ENCODE measurements at places on chromosomes 16 and 17. TPM values are rescaled to one million over a fixed set of nuclear protein-coding genes. Genes with fewer than 3 reads are reported as not detected.

Gene HSF4
- total RNA-seq, result 2.0 TPM

Gene VTN
- total RNA-seq, result under 0.01 TPM

Gene PRAC1
- total RNA-seq, result not detected

Gene ITGAD
- not detected for total RNA-seq

Gene CCL2
- total RNA-seq, result 75.8 TPM

Gene IL21R
- total RNA-seq, result under 0.01 TPM

Gene EIF3CL
- total RNA-seq, result 89.8 TPM

Gene HOXB1
- total RNA-seq, result not detected

Gene TTYH2
- 0.40 TPM for total RNA-seq

GRCh38 chr17:29158488-29159275 is 21.5 kb downstream of the MYO18A start:
- no peak for DNase-seq

- DNase-seq, result no peak
These were observed 6.1 kb upstream of the SLC46A1 start for GRCh38 chr17:28412099-28412498.

- DNase-seq, result peak; percentile 50
These were observed 113.1 kb downstream of the SNX29 start for GRCh38 chr16:12089492-12090150.

GRCh38 chr16:17403859-17404545 is 66.8 kb downstream of the XYLT1 start:
- DNase-seq, result no peak

DNA sequence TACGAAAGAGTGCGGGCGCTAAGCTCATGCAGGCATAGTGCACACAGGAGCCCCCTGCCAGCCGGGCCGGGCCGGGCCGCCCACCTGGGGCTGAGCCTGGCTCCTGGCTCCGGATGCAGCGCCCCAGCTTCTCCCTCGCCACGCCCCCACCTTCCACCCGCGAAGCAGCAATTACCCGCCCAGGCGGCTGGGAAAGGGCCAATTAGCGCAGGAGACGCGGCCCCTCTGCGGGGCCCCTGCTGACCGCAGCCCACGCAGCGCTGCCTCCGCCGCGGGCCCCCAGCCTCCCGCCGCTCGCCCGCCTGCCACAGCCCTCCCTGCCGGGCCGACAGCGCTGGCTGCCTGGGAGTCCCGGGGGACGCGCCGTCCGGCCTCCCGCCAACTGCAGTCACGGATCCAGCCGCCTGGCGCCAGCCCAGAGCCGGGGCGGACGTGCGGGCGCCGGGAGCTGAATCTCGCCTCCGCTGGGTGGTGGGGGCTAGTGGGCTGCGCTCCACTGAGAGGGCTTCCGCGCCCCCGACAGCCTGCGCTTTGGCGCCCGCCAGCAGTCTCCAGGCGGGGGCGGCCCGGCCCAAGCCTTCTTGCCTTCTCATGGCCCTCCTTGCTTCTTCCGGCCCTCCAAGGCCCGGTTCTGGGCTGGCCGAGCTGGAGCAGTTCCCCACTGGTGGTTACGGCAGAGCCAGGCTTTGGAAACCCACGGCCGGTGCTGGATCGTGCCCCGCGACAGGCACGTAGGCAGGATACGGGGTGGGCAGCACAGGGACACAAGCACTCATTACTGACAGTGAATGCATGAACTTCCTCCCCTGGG is 14.9 kb upstream of the CBFB start:
- peak; percentile 46 for DNase-seq

- no peak for DNase-seq
These were observed 3.6 kb downstream of the SOCS7 start for GRCh38 chr17:38355251-38355650.

GRCh38 chr16:86748652-86749051 is 170.3 kb downstream of the FOXL1 start:
- no peak for DNase-seq

DNA sequence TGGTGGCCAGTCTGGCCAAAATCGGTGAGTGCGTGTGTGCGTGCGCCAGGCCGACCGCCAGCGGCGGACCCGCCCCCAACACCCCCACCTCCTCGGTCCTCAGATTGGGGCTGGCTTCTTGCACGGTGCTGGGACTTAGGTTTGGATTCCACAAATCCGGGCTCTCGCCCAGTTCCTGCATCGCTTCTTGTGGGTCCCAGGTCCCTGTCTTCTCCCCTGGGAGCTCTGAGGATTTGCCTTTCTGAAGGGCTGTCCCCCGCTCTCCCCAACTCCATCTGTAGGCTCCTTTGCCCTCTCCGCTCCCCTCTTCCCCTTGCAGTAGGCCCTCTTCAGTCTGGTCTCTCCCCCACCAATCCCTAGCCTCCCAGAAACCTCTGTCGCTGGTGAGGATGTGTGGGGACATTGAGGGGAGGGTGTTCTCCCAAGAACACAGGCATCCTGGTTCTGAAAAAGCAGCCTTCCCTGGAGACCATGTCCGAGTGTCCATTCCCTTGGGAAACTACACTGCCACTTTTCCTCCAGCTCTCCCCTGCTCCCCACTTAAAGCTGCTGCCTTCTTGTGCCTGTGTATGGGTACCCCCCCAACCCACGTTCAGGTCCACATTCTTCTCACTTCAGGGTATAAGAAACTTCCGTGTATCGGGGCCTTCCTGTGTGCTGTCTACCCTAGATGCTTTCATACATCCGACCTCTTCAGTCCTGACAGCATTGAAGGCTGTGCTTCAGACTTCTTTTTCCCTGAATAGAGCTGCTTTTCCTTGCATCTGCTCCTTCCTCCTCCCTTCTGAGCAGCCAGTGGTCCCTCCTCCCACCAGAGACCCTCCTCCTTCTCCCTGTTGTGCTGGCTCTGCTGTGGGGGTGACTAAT is 632 bp downstream of the SLC9A5 start:
- no peak for DNase-seq

DNA sequence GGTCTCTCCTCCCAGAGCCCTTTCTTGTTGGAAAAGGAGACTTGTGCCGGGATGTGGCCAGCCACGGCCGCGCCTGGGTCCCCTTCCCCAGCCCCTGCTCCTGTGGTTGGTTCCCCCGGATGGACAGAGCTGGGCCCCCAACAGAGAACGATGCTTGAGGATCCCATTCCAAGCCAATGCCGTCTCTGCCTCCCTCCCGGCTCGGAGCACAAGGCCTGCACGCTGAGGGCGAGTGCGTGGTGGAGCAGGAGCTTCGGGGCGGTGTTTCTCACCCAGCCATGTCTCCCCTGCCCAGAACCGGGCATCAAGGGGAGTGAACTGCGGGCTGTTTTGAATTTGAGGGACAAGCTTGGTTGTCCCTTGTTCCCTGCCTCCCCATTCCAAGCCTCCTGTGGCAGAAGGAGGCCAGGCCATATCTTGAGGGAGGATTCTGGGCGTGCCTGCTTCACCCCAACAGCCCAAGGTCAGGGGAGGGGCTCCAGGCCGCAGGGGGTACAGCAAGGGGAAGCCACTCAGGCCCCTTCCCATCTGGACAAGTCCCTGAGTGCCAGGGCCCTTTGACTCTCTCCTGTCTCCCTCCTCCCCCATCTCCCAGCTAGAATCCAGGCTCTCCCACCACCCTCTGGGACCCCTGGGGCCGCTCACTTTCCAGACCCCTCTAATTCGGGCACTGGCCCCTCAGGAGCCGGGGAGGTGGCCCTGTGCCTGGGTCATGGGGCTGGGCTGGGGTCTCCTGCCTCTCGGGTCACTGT is 43.6 kb downstream of the SOCS3 start:
- DNase-seq, result no peak

DNA sequence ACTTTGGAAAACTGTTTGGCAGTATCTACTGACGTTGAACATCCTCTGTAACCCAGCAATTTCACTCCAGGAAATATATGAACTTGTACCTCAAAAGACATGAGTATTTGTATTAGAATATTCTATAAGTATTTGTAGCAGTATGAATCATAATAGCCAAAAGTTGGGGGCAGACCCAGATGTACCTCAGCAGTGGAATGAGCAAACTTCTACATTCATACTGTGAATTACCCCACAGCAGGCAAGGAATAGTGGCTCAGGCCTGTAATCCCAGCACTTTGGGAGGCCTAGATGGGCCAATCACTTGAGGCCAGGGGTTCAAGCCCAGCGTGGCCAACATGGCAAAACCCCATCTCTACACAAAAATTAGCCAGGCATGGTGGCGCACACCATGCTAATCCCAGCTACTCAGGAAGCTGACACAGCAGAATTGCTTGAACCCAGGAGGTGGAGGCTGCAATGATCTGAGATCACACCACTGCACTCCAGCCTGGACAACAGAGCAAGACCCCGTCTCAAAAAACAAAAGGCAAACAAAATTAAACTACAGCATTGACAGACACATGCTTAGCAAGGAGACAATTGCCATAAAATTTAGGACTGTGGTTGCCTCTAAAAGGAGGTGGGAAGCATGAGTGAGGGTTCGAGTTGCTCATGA is 11.2 kb upstream of the HELZ start:
- DNase-seq, result no peak

DNA sequence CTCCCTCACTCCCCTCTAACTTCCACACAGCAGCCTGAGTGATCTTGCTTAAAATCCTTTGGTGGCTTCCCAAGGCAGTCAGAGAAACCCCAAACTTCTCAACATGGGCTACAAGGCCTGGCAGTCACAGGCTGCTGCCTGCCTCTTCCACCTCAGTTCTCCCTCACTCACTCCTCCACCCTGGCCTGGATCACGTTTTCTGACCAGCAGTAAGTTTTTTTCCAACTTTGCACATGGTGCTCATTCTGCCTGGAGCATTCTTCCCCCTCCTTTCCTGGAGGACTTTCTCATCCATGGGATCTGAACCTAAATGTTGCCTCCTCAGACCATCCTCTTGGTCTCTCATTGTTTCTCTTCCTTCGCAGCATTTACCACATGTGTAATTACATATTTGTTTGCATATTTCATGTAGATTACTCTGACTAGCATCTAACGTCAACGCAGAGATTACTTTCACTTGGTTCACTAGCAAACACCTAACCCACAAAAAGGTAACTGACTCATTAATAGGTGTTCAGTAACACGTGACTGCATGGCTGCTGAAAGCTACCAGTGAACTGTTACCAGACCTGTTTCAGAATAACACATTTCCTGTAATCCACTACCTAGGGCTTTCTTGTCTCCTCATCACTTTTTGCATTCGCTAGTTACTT is 17.1 kb downstream of the GNA13 start:
- no peak for DNase-seq

GRCh38 chr17:72068643-72069042 is 52.2 kb upstream of the SOX9 start:
- no peak for DNase-seq

GRCh38 chr17:51814521-51814920 is 344.0 kb downstream of the CA10 start:
- no peak for DNase-seq

DNA sequence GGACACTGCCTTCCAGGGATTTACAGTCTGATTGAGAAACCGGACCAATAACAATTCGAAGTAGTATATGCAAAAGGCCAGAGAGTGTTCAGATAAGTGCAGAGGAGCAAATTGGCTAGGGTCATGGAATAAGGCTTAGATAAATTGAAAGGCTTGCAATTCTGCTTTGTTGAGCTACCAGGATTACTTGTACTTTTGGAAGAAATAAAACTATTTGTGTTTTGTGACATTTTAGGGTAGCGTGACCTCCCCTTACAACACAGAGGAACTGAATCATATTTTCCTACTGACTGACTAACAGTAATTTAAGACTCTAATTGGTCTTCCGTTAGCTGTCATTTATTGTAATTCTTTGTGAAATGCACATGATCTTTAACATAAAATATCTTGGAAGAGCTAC is 104.7 kb downstream of the PITPNC1 start:
- peak; percentile 87 for DNase-seq

DNA sequence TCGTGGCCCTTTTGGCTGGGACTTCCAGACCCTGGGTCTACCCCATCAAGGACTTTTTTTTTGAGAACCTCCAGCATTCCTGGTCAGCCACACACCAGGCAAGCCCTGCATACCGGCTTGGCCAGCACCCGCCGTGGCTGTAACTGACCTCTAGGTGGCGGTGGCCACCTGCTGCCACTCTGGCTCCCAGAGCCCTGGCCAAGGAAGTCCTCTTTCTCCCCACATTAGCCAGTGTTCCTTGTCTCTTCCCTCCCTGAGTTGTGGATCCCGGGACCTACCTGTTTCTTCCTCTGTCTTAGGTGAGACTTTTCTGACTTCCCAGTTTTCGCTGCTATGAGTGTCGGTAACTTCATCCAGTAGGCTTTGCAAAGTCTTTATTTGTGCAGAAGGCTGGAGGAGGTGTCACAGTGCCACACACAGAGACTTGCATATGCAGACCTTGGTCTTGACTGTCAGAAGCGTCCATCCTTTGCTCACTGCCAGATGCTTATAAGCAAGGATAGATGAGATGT is 348.3 kb downstream of the CPPED1 start:
- peak; percentile 71 for DNase-seq

DNA sequence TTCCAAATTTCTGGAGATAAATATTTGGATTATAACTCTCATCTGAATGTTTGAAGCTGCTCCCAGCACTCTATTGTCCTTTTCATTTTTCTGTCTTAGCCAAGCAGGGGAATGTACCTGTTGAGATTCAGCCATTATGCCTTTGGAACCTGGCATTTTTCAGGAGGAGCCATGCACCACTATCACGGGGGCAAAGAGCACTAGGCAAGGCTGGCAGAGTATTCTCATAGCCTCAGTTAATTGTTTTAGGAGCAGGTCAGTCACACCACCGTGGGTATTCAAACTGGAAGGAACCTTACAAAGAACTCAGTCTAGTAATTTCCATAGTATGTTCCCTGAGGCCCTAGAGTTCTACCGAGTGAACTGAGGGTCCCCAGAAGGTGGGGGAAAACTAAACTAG is 348.9 kb downstream of the TMEM114 start:
- no peak for DNase-seq

- peak; percentile 79 for DNase-seq
These were observed 33.4 kb downstream of the CDK5R1 start for GRCh38 chr17:32520104-32520701.

DNA sequence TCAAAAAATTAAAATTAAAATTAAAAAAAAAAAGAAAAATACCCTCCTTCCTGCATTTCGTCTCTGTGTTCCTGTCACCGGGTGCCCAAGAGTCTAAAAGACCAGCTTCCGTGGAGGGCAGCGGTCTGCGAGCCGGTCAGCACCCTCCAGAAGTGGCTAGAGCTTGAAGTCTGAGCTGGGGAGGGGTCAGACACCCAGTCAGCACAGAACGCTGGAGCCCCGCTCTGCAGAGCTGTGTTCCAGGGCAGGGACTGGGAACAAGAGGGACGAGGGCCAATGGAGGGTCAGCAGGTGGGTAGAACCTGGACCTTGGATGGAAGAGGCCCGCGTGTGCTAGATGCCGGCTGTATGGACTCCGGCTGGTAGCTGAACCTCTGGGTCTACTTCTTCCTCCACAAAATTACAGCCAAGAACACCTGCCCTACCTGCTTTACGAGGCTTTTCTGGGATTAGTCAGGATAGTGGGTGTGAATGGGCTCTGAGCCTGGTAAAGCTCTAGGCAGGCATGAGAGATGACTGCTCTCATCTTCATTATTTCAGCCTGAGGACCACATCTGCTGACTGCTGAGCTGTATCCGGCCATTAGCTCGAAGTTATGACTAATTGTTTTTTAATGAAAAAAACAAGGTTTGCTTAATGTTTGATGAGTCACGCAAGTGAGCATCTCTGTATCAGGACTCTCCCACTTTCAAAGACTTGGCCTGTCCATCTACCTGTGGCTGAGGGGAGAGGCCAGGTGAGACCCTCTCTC is 5.9 kb downstream of the TRPV1 start:
- peak; percentile 82 for DNase-seq
